NCI-H345 (cell line): ENCODE measurements at places on chromosomes 3 and 15.

- DNase-seq = peak; percentile 2
These were observed 308.9 kb downstream of the EPHB1 start for GRCh38 chr3:135103917-135104316.

GRCh38 chr15:74242441-74243185 is 6.5 kb downstream of the CCDC33 start:
- no peak for DNase-seq

DNA sequence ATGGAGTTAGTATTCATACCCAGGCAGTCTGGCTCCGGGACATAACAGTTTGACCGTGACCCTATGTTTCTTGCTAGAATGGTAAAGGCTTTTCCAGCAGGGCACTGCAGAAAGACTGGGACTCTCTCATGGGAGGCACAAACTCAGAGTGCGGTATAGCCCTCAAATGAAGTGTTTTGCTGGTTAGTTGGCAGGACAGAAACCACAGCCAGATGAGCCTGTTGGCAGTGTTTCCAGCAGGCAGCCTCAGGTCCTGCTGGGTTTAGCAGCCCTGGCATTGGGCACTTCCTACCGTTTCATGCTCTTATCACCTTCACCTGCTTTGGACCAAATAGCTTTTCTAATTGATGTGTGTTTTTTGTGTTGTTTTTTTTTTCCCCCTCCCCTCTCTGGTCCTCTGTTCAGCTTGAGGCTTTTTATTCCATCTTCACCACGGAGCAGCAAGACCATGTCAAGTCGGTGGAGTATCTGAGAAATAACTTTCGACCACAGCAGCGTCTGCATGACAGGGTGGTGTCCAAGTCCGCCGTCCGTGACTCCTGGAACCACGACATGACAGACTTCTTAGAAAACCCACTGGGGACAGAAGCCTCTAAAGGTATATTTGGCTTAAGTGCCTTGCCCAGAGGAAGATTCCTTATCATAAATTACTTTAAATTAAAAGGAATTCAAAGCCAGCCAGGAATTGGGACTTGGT is 205.6 kb downstream of the FEZF2 start:
- DNase-seq = no peak

- DNase-seq = no peak
These were observed at the start of gene CCR4 for GRCh38 chr3:32951410-32951811. Gene CCR4 (plus strand): TSS chr3:32951644. CDS start chr3:32953423, 1,779 bp downstream.

DNA sequence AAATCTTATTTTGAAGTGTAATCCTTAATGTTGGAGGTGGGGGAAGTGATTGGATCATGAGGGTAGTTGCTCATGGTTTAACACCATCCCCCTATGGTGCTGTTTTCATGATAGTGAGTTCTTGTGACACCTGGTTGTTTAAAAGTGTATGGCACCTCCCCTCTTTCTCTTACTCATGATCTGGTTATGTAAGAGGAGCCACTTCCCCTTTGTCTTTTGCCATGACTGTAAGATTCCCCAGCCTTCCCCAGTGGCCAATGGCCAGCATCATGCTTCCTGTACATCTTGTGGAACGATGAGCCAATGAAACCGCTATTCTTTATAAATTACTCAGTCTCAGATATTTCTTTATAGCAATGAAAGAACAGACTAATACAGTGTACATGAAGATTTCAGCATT is 39.8 kb upstream of the GMNC start:
- DNase-seq = no peak

GRCh38 chr3:194072097-194072428 is 63.9 kb upstream of the HES1 start:
- no peak for DNase-seq

DNA sequence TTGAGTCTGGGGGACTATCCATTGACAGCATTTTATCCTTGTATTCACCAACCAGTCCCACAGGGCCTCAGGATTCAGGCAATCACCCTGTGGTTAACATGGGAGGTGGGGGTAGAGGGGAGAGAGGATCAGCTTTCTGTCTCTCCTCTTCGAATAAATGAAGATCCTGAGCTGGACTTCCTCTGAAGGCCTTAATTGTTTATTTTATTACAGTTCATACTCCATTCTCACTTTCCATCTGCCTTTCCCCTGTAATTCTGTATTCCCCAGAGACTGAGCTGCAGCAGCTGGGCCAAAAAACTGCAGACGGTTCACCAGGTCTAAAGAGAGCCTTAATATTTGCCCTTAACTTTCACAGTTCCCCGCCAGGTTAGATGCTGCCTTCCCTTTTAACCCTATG is 11.9 kb downstream of the TAGLN3 start:
- DNase-seq = no peak

DNA sequence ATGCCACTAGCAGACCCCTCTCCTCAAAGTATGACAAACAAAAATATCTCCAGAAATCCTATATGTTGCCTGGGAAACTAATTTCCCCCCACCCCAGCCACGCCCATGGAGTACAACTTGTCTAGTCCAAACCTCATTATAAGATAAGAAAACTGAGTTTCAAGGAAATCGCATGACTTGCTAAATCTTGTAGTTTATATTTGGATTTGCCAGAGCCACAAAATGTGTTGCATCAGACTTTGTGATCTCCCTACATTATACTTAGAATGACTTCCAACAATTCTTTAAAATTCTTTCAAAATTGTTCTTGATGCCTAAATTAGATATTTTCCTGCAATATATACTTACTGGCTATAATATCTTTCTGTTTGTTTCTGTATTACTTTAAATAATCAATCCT is 1034.4 kb downstream of the IGSF11 start:
- DNase-seq = no peak

DNA sequence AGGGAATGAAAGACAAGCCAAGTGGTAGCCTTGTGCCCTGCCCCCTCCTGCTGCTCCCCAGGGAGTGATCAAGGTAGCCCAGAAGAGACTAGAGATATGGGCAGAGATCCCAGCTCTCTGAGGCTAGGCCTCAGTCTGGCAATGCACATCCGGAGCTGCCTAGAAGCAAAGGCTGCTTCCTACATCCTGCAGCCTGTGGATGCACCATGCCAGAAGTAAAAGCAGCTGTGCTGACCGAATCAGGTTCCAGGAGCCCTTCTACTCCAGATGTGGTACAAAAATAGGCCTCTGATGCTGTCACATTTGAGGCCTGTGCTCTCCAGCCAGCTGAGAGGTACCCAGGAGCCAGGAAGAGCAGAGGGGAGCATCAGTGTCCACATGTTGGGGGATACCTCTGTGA is 16.0 kb downstream of the TRAIP start:
- no peak for DNase-seq

- DNase-seq = no peak
These were observed 207.6 kb downstream of the STAG1 start for GRCh38 chr3:136544532-136544931.

GRCh38 chr3:97297032-97297431 is 467.5 kb upstream of the ARL6 start:
- DNase-seq = peak; percentile 29

DNA sequence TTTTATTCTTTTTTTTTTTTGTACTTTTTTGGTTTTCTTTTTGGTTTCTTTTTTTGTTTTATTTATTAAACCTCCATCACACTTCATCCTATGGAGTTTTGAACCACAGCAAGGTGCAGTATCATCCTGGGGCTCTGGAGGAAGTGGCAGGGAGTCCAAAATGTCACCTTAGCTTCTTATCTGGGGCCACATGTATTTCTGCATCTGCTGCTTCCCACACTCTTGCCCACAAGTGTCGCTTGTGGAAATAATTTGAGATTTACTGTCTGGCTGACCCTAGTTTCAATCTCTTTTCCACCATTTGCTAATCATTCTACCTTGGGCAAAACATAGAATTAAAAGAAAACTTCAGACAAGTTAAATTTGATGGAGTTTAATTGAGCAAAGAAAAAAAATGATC is 6.4 kb downstream of the OPA1 start:
- DNase-seq = no peak
